Left hindlimb (tissue), 1 donor: ENCODE measurements at places on chromosomes 5 and 9.
A peak's percentile ranks its signal among the peaks of the same experiment; 100 is the strongest.

- no peak for DNase-seq
Observed at GRCh38 chr9:8365466-8366160, 566.0 kb upstream of the DMAC1 start.

GRCh38 chr9:71254592-71255277 is 133.3 kb upstream of the TRPM3 start:
- no peak for DNase-seq

GRCh38 chr9:125485471-125486151 is 221.4 kb downstream of the MAPKAP1 start:
- no peak for DNase-seq

DNA sequence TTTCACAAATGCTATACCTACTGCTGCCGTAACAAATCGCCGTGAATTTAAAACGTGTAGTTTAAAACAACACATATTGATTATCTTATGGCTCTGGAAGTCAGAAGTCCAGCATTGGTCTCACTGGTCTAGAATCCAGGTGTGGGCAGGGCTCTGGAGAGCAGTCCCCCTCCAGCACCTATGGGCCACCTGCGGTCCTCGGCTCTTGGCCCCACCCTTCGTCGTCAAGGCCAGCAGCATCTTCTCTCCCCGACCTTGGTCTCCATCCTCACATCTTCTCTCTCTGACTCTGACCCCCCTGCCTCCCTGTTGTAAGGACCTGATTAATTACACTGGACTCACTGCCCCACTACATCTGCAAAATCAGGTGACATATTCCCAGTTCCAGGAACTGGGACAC is 106.4 kb upstream of the COL5A1 start:
- DNase-seq: peak; percentile 8

- peak; percentile 39 for DNase-seq
Observed at GRCh38 chr9:80615964-80616363, 1044.2 kb downstream of the TLE4 start.

- DNase-seq: no peak
Observed at GRCh38 chr9:15531380-15531779, 20.6 kb upstream of the PSIP1 start.

GRCh38 chr5:84614906-84615305 is 230.2 kb upstream of the EDIL3 start:
- DNase-seq: no peak

DNA sequence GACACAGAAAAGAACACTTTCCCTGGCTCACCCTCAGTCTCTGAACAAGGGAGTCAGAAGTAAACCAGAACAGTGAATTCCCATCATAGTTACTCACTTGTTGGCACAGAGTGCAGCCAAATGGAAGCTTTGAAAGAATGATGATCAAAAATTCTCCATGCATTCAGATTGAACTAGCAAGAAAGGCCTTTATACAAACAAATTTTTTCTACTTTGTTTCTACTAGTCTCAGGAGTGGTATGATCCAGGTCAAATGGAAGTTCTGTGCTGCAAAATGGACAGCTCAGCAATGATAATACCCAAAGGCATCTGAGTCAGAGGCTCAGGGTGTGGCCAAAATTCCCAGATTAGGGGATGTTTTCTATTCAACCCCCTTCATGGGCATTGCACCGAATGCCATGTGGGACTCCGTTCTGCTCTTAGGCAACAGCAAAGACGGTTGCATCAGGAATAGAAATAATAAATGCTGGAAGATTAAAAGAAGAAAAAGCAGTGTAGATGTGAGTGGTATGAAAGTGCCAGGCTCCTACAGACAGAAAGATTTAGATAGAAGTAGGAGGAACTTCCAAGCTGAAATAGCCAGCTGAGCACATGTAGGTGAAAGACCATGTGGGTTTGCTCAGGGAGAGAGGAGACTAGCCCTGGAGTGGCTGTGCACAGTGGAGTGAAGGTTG is 24.0 kb upstream of the ASPN start:
- peak; percentile 46 for DNase-seq

GRCh38 chr9:27766073-27766835 is 193.0 kb upstream of the C9orf72 start:
- no peak for DNase-seq

- no peak for DNase-seq
Observed at GRCh38 chr5:58335518-58335917, 124.4 kb downstream of the PLK2 start.

DNA sequence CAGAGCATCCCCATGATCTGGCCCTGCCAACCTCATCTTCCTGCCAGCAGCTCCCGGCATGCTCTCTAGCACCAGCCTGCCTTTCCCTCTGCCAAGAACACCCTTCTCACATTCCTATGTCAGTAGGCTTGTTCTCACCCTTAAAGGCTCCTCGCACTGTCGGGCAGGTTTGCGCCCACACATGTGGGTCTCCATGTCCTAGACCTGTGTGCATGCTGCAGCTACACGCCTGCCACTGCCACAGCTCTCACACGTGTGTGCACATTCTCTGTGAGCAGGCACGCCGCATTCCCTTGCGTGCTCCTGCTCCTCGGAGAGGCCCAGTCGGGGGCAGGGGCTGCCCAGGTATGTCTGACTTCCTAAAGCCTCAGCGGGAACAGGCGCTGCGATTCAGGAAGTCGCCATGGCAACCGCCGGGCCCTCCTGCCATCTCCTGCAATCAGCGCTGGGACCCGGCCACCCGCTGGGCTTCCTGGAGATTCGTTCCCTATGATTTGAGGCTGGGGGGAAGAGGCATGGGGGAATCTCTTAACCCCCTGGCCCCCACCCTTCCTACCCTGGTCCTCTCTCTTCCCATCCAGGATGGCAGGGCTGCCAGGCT is 28.1 kb downstream of the NDUFA8 start:
- DNase-seq: peak; percentile 66

- DNase-seq: no peak
Observed at GRCh38 chr5:123783421-123783820, 271.4 kb downstream of the CSNK1G3 start.

- no peak for DNase-seq
Observed at GRCh38 chr9:27429436-27429835, 94.7 kb upstream of the IFNK start.

GRCh38 chr9:69535911-69536310 is 136.3 kb downstream of the APBA1 start:
- DNase-seq: no peak

DNA sequence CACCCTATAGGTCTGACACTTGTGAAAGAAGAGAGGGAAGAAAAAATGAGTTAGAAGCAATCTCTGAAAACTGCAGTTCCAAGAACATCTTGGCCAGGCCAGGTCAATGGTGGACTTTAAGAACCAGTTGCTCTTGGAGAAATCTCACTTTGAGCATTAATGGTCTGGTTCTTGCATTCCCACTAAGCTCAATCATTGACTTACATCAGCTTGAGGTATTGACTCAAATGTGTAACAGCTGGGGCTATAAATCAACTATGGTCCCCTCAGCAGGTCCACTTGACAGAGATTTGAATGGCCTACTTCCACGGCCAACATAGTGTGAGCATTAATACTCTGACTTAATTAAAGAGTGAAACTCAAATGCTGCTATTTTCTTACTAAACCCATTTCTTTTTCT is 357.8 kb upstream of the RGMB start:
- no peak for DNase-seq

DNA sequence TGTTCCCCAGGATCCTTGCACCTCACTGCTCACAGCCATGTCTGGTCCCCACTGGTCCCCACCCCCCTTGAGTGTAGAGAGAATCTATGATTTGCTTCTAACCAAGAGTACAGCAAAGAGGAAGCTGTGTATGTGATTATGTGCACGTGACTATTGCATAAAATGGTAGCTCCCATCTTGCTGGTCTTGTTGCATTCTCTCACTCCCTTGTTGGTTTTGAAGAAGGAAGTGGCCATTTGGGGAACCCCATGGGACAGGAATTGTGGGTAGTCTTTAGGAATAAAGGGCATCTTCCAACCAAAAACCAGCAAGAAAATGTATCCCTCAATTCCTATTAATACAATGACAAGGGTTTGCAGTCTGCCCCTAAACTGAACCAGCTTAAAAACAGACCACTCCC is 5.2 kb upstream of the FCN2 start:
- no peak for DNase-seq

GRCh38 chr9:108755979-108756378 is 99.8 kb downstream of the ACTL7B start:
- no peak for DNase-seq

GRCh38 chr5:89471541-89471940 is 588.6 kb upstream of the MEF2C start:
- no peak for DNase-seq

- DNase-seq: no peak
Observed at GRCh38 chr9:72362118-72362531, 2.9 kb downstream of the ZFAND5 start.

DNA sequence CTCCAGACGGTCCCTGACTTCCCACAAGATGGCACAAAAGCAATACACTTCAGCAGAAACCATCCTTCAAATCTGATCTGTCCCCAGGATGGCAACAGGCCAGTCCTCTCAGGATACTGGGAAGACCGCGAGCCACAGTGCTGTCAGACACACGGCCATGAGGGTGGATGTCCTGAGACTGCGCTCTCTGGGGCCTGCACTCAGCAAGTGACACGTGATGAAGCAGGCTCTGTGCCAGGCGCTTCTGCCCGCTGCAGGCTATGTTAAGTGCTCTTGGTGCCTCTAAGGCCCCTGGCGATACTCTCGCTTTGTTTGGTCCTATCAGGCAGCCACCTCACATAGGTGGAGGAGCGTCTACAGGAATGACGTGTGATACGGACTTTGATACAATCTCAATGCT is 7.1 kb downstream of the BRD9 start:
- DNase-seq: no peak
